ENCODE measurements at places on chromosomes 3 and 15. TPM values are rescaled to one million over a fixed set of nuclear protein-coding genes. Genes with fewer than 3 reads are reported as not detected.

GRCh38 chr15:92638291-92638708 lies 17.3 kb downstream of the FAM174B start:
- no peaks in the 10 kb centered on the region for H3K27me3 ChIP-seq
- H3K27ac ChIP-seq = peak overlapping the region; percentile 78

- H3K27ac ChIP-seq = no peak overlapping the region
- H3K4me1 ChIP-seq = no peaks in the 10 kb centered on the region
- no peak for DNase-seq
These were observed 31.4 kb upstream of the TBL1XR1 start for GRCh38 chr3:177228601-177229190.

DNA sequence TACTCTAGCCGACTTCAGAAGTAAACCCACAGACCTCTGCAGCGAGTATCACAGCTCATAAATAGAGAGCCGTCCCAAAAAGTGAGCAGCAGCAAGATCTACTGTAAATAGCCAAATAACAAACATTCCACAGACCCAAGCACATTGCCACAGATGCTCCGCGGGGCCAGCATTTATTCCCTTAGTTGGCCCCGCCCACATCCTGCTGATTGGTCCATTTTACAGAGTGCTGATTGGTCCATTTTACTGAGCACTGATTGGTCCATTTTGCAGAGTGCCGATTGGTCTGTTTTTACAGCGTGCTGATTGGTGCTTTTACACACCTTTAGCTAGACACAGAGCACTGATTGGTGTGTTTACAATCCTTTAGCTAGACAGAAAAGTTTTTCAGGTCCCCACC lies 17.3 kb upstream of the GABRB3 start:
- no peaks in the 10 kb centered on the region for H3K36me3 ChIP-seq
- no peak overlapping the region for H3K27ac ChIP-seq
- DNase-seq = no peak
- no peaks in the 10 kb centered on the region for H3K27me3 ChIP-seq
- H3K4me1 ChIP-seq = no peaks in the 10 kb centered on the region

DNA sequence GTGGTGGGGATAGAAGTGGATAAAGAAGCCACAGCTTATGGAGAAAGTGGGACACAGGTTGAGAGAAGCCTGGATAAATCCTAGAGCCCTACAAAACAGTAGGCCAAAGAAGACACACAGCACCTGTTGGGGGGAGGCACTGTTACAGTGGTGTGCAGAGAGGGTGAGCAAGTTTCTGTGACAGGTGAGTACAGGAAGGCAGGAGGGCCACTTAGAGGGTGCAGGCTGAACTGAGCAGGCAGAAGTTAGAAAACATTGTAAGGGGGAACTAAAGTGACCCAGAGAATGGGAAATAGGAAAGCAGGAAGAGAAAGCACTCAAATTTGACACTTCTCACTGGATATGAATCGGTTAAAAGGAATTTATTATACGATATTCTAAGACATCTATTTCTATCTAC lies 146.1 kb upstream of the TMCO5A start:
- no peak overlapping the region for H3K27ac ChIP-seq
- no peaks in the 10 kb centered on the region for H3K4me1 ChIP-seq
- H3K36me3 ChIP-seq = no peaks in the 10 kb centered on the region
- no peak overlapping the region for H3K4me3 ChIP-seq
- H3K27me3 ChIP-seq = no peaks in the 10 kb centered on the region

DNA sequence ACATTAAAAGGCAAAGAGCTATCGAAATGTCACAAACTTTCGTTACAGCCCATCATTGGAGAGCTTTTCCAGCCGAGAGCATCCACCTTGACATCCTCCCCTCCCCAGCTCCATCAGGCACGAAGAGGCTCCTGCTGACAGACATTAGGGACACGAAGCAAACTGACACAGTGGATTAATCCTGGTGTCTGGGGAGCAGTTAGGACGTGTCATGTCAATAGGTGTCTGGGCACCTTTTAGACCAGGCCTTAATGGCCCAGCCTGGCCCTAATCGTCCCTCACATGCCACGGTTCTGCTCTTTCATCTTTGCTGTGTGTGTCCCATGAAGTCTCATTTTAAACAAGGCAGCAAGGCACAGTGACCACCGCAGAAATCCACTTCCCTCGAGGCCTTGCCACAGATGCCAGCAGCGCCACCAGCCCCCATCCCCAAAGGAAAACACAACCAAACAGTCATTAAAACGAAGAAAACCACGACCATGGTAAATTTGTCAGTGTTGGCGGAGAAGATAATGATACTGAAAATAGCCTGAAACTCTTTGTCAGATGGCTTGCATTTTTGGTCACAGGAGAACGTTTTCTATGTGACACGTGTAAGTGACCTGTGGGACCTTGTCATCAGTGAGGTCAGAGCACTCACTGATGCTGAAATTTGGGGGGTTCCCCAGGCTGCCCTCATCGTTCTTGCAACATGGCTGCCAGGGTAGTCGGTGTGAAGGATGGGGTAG lies 16.3 kb upstream of the PCSK6 start:
- peaks cover 15% of the 10 kb centered on the region for H3K4me1 ChIP-seq
- no peak overlapping the region for H3K4me3 ChIP-seq
- H3K36me3 ChIP-seq = no peaks in the 10 kb centered on the region
- peak; percentile 75 for DNase-seq
- no peaks in the 10 kb centered on the region for H3K27me3 ChIP-seq

DNA sequence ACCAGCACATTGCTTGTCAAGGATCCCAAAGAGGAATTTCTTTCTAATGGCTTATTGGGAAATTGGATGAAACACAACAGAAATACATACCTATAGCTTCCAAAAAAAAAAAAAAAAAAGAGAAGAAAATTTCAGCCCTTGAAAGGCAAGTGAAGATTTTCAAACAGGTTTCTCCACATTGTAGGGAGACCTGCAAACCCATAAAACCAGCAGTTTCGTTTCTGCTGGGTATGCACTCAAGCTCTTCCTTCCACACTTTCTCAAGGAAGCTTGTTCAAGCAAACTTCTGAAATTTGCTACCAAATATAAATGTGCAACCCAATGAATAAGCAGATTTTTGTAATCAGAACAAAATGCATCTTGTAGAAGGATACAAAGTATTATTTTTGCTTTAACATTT lies 15.9 kb upstream of the SH3BP5 start:
- no peaks in the 10 kb centered on the region for H3K27me3 ChIP-seq
- H3K4me3 ChIP-seq = no peak overlapping the region
- no peaks in the 10 kb centered on the region for H3K4me1 ChIP-seq
- H3K36me3 ChIP-seq = no peaks in the 10 kb centered on the region
- no peak overlapping the region for H3K27ac ChIP-seq

GRCh38 chr3:1088503-1088902 lies 4.3 kb upstream of the CNTN6 start:
- no peak overlapping the region for H3K27ac ChIP-seq
- no peaks in the 10 kb centered on the region for H3K36me3 ChIP-seq
- H3K4me3 ChIP-seq = no peak overlapping the region
- H3K27me3 ChIP-seq = no peaks in the 10 kb centered on the region
- no peak for DNase-seq
- H3K4me1 ChIP-seq = no peaks in the 10 kb centered on the region

DNA sequence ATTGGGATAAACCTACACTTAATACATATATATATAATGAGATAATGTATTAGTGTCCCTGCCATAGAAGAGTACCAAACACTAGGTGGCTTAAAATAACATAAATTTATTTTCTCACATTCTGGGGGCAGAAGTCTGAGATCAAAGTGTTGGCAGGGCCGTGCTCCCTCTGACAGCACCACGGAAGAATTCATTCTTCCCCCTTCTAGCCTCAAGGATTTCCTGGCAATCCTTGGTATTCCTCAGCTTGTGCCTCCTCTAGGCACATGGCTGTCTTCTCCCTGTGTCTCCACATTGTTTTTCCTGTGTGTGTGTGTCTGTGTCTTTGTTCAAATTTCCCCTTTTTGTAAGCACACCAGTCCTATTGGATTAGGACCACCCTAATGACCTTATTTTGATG lies 115.2 kb upstream of the AGBL1 start:
- no peaks in the 10 kb centered on the region for H3K4me1 ChIP-seq
- H3K27me3 ChIP-seq = peaks cover 9% of the 10 kb centered on the region
- no peak overlapping the region for H3K4me3 ChIP-seq
- DNase-seq = no peak

DNA sequence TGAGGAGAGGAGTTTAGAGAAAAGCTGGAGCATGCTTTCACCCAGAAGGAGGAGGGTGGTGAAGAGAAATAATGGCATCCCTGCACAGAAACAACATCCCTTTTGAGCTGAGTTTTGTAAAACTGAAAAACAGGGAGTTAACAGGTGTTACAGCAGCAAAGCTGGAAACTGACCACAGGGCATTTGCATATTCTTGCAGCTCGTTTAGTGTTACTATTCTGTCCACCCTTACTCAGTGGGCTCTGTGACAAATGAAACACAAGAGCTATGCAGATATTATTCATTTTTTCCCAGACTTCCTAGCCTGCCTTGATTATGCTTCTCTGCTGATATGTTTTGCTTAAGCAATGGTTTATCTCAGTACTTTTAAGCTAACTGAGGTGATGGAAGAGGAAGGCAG lies 272.0 kb downstream of the NEK10 start:
- H3K36me3 ChIP-seq = no peaks in the 10 kb centered on the region
- no peaks in the 10 kb centered on the region for H3K27me3 ChIP-seq
- peaks cover 6% of the 10 kb centered on the region for H3K4me1 ChIP-seq
- no peak for DNase-seq

The FSIP1 gene
- 0.83 TPM for total RNA-seq

The ARL14 gene
- not detected for total RNA-seq
